T-cell (primary cell): ENCODE measurements at places on chromosomes 13 and 19.

DNA sequence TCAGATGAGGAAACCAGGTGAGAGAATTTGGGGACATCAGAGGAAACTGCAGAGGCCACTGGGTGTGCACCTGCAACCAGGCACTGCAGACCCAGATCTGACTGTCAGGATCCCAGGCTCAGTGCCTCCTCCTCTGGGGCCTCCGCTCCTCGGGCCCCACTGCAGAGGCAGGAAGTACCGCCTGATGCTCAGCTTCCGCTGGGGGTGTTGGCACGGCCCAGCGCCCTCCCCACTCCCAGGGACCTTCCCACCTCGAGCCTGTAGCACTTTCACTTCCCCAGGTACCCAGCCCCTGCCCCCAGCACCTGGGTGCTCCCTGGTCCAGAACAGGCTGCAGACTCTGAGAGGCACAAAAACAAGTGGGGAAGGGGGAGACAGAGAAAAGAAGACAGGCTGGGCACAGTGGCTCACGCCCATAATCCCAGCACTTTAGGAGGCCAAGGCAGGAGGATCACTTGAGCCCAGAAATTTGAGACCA lies 1.4 kb upstream of the CD37 start:
- DNase-seq = peak; percentile 66

DNA sequence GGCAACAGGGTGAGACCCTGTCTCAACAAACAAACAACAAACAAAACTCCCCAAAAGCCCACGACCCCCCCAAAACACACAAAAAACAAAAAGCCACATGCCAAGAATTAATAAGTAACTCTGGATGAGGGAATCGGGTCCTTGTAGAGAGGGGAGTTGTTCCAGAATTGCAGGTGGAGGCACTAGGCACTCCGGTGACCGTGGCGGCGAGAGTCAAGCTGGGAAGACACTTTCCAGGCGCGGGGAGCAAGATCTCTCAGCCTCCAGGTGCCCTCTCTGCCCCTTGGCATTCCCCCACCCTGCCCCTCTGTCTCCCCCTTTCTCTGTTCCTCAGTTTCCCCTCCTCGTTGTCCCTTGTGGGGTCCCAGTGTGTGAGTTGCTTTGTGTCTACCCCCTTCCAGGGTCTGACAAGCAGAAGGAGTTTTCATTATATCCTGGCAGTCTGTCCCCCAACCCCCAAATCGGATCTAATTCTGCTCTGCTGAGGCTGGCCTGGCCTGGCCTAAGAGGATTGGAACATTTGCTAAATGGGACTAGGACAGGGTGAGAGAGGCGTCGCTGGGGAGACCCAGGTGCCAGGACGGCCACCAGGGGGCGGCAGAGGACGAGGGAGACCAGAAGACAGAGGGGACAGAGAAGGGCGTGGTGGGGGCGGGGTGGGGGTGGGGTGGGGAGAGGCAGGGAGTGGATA lies 8.3 kb upstream of the CRX start:
- peak; percentile 52 for DNase-seq

- DNase-seq = no peak
Measured at GRCh38 chr13:50384724-50385123, 369.5 kb downstream of the KCNRG start.

DNA sequence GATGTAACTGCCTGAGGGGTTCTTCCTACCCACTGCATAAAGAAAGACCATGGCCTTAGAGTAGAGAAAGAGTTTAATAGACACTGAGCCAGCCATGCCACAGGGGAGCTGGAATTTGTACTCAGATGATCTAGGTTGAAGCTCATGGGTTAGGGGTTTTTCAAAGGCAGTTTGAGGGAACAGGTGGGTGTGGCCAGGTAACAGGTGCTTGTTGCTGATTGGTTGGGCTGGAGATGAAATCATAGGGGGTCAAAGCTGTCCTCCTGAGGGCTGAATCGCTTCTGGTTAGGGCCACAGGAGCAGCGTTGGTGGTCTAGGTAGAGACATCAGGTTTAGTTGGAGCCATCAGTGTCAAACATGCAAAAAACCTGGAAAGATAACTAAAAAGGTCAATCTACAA lies 59.2 kb upstream of the CSNK1A1L start:
- no peak for DNase-seq

GRCh38 chr19:39131255-39131755 lies 5.7 kb downstream of the PAK4 start:
- no peak for DNase-seq

DNA sequence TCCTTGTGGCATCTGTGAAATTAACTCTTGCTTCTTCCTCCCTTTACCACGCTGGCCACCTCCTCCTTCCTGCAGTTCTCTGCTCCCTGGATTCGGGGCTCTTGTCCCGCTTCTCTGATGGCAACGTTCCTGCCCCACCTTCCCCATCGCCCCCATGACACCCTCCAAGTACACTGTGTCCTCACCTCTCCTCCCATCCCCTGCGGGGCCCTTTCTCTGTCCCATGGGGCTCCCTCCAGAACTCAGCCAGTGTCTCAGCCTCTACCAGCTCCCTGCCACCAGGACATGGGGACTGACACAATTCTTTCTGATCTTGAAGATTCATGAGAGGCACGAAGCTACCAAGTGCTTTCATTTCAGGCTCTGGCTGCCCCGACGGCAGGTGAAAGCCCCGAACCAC lies 9.1 kb downstream of the CARS2 start:
- DNase-seq = no peak

DNA sequence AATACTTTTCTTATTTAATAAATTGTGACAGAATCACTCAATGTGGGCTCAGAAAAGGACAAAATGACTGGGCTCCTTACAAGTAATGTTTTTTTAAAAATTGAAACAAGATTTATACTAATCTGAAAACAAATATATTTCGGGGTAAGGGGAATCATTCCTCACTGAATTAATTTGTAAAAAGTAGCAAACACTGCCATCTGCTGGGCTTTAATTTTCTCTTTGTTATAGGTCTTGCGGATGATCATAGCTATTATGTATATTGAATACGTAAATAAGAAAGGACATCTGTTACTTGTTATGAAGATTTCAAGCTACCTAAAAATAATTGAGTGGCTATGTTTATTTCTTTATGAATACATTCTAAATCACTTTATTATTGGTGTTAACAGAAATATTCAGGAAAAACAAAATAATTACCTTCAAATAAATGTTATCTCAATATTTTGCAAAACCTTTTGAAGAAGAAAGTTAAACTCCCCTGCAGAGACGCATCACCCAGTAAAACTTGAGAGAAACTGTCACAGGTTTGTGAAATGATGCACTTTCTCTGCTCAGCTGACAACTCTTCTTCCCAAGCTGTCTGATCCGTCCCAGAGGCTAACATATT lies 17.8 kb upstream of the ENOX1 start:
- no peak for DNase-seq
